ENCODE measurements at places on chromosomes 3 and 15. TPM values are rescaled to one million over a fixed set of nuclear protein-coding genes. Genes with fewer than 3 reads are reported as not detected.

DNA sequence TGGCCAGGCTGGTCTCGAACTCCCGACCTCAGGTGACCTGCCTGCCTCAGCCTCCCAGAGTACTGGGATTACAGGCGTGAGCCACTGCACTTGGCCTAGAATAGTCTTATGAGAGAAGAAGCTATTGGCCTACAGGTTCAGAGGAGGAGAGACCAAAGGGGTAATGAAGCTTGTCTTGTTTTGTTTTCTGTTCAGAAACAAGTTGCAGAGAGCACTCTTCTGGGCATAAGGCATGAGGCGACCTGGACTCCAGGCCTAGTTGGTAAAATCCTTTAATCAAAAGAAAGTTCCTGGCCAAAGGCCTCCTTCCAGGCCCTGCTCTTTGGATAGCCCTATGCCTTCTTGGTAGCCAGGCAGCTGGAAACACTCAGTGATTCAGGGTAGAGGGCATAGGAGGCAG is 87.3 kb upstream of the SKOR1 start:
- DNase-seq, result no peak

- no peak for DNase-seq
Measured at GRCh38 chr15:31136607-31137328, 35.2 kb upstream of the TRPM1 start.

- no peak for DNase-seq
Measured at GRCh38 chr3:16249886-16250285, 14.9 kb downstream of the DPH3 start.

DNA sequence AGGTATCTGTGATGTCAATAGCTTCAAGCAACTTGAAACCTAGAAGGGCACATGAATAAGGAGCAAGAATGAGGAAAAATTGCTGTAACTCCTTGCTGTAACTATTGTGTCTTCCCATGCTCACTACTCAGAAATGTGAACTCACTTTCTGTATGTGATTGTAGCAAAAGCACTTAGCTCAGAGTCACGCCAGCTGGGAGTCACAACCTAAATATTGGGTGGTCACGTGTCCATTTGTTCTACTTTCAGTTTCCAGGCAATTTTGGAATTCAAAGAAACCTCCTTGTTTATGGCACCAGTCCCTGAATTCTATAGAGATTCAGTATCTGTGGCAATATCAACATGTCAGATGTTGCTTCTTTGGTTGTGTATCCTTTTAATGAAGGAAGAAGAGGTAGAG is 241.6 kb upstream of the AZI2 start:
- peak; percentile 54 for DNase-seq

Gene OSTN
- not detected for total RNA-seq

- no peak for DNase-seq
Measured at GRCh38 chr3:156291272-156292123, 171.1 kb downstream of the KCNAB1 start.

DNA sequence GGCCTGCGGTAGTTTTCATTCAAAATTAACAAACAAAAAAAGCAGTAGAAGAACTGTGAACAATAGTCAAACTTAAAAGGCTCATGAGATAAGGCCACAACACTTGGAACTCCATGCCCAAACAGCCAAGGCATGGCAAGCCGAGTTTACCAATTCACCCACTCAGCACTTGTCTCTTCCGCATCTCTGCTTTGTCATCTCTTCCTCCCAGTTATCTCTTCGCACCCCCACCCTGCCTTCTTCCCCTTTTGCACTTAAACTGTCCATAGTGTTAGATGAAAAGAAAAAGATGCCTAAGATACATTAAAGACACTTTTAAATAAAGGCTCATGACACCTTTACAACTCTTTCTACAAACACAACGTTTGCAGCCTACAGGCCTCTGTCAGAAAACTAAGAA is 11.1 kb downstream of the TLE3 start:
- DNase-seq, result no peak

Gene PIGZ
- total RNA-seq, result 0.89 TPM

Gene SCN11A
- not detected for total RNA-seq

Gene KCNAB1
- total RNA-seq, result 0.10 TPM

GRCh38 chr15:70066447-70066846 is 31.3 kb downstream of the TLE3 start:
- no peak for DNase-seq

DNA sequence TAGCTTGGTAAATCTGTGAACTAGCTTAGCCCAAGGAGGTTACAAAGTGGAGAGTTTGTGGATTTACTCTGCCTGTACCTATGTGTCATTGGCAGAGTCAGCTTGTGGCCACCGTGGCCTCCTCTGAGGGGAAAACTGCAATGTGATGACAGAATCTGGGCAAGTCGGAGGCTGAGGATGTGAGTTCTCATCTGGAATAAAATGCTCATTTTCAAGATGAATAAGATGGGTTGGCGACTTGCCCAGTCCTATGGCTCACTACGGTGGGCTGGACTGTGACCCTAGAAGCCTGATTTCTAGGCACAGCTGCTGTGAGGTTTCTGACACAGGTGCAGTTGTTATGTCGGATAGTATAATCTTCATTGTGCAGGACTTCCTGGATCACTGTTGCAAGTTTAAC is 83.7 kb downstream of the ETV5 start:
- no peak for DNase-seq

DNA sequence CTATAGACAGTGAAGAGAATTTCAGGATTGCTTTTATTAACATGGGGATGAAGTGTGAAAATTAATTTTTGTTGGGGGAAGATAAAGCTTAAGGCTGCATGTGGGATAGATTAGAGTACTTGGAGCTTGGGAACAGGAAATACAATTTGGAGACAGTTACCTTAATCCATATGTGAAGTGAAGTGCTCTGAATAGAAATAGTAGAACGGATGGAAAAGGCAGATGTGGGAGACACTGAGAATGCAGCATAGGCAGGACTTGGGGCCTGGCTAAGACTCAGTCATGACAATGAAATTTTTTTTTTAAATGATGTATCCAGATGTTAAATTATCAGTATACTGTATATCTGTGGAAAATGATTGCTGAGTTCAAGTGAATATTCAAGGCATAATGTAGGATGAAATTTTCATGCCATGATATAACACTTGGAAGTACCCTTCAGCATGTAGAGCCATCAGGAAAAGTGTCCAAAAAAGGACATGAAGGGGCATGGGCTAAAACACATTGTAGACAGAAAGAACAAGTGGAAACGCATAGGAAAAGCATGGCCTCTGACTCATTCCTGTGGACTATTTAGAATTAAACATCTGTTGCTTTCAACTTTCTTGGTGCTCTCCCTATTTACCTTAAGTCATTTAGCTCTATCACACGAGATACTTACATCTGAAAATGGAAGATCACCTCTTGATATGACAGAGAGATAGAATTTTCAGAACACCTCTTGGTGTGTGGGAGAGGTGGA is 134.8 kb downstream of the RBMS3 start:
- DNase-seq, result no peak

- DNase-seq, result peak; percentile 80
Measured at GRCh38 chr3:184005941-184006507, 11.7 kb downstream of the ABCC5 start.

Gene ST8SIA2
- 0.04 TPM for total RNA-seq

Gene AADAC
- 0.08 TPM for total RNA-seq

DNA sequence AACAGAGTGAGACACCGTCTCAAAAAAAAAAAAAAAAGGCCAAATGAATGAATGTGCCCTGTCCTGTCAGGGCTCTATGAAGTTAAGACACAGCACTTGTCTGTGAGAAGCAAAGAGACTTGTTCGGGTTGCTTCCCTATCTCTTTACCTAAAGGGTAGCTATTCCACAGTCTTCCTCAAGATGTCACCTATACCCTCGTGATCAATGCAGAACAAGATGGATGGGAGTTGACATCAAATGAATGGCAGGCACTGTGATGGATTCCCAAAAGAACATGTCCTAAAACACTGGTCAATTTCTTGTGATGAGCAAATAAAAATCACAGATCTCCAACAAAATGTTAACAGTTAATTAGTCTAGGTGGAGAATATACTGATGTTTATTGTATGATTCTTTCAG is 9.5 kb downstream of the TADA3 start:
- DNase-seq, result no peak

- DNase-seq, result no peak
Measured at GRCh38 chr3:147000274-147000673, 395.1 kb upstream of the PLSCR5 start.

- DNase-seq, result peak; percentile 14
Measured at GRCh38 chr3:64355401-64355807, 130.1 kb upstream of the PRICKLE2 start.

DNA sequence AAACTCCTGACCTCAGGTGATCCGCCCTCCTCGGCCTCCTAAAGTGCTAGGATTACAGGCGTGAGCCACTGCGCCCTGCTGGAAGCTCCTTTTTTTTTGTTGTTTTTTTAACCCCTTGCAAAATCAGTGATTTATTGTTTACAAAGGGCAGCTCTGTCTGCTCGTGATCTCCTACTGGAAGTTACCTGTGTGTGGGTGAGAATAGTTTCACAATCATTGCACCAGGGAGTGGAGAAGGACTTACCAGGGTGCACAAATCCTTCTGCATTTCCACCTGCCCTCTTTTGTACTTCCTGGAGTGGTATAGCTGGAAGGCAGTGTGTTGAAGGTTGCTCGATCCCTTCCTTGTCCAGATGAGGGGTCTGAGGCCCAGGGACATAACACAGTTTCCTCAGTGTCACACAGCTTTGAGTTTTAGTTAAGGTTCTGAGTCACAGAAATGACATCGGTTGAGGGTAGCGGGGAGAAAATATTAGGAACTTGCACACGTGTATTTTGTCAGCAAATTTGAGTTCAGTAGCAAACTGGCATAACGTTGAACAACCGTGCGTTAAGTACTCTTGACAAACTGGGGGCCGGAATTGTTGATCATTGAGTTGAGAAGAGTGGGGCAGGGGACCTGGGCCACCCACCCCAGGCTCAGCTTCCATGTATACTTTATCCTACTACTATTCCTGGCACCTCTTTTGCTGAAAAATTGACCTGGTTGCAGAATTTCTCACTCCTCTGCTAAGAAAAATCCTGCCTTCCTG is 11.3 kb upstream of the TRAK1 start:
- no peak for DNase-seq

DNA sequence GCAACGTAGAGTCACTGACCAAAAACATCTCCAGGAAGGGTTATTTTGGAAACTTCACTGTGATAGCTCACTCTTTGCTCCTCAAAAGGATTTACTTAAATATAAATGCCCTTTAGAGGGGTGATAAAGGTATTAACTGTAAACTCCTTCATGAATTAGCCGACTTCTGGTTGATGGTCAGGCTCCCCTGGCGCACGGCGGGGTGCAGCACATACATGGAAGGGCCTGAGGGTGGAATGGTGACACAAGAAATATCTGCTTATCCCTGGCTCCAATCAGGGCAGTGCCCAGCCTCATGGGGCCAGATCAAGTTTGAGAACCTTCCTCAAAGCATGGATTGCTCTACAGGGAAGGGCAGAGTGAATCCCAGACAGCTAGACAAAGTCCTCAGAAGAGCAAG is 116.5 kb downstream of the IGF2BP2 start:
- no peak for DNase-seq

Gene SI
- total RNA-seq, result not detected

DNA sequence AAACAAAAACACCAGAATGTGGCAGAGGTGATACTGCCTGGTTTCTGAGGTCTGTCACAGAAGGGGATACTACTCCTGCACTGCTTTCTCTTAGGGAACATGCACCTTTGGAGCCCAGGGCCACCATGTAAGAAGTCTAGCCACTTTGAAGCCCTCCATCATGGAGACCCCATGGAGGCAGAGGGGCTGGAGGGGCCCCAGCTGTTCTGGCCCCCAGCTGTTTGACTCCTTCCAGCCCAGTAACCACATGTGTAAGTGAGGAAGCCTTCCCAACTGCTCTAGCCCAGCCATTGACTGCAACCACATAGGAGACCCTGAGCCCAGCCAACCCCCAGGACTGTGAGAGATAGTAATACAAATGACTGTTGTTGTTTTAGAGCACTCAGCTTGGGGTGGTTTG is 9.0 kb upstream of the IGDCC4 start:
- no peak for DNase-seq

GRCh38 chr3:103609472-103609871 is 1174.7 kb downstream of the ZPLD1 start:
- DNase-seq, result no peak

Gene MRPS25
- 22.2 TPM for total RNA-seq

DNA sequence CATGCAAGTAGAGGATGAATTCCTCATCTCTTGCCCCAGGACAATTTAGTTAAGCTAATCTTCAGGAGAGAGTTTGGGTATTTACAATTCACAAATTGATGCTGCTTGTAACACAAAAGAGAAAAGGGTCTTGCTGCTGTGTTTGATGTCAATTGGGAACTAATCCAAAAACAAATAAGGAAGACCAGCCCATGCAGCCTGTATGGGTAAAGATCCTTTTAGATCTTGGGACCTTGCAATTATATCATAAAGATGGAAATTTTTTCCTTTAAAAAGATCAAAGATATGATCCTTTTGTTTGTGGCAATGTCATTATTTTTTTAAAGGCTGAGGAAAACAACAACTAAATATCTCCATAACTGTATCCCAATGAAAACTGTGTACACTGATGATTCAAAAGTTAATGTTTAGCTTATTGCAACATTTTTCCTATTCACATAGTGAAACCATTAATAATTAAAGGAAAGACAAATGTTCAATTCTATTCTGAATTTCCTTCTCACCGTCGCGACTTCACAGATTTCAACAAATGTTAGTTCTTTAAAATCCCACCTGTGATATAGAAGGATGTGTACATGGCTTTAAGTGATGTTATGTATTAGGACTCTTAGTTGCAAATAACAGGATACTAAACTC is 40.2 kb downstream of the TMEM212 start:
- DNase-seq, result no peak

DNA sequence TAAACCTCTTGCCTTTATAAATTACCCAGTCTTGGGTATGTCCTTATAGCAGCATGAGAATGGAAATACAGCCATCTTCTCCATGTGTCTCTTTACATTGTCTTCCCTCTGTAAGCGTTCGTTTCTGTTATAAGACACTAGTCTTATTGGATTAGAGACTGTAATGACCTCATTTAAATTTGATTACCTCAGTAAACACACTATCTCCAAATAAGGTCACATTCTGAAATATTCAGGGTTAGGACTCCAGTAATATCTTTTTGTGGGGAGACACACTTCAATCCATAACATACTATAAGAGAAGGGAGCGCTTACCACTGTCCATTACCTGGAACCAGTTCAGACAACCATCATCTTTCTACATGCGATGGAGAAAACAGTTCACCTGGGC is 34.3 kb upstream of the CD47 start:
- DNase-seq, result no peak

DNA sequence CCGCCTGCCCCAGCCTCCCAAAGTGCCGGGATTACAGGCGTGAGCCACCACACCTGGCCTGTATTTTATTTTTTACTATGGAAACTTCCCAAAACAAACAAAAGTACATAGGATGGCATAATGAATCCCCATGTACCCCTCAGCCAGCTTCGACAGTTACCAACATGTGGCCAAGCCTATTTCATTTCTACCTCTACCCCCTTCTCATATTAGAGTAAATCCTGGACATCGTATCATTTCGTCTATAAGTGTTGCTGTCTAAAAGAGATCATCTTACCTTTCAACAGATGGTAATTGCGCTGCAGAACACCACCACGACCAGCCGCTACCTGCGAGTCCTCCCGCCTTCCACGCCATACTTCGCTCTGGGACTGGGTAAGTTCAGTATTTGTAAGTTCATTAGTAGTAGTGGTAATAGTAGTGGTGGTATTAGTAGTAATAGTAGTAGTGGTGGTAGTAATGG is 44.9 kb downstream of the DLEC1 start:
- no peak for DNase-seq
